ENCODE measurements at places on chromosomes 5 and 9.
A peak's percentile ranks its signal among the peaks of the same experiment; 100 is the strongest.

DNA sequence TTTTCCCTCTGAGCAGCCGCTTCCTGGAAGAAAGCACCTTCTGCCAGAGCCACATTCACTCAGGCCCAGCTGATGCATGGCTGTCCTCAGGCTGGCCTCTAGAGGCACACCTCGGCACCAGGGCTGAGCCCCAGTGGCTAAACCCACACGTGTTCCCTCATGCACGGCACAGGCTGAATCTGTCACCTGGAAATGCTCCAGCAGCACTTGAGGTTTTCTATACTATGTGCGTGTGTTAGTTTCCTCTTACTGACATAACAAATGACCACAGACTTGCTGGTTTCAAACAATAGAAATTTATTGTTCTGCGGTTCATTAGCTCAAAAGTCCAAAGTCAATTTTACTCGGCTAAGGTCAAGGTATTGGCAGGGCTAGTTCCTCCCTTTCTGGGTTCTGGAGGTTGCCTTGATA lies 141.4 kb downstream of the LRRC70 start:
- no peak for DNase-seq

DNA sequence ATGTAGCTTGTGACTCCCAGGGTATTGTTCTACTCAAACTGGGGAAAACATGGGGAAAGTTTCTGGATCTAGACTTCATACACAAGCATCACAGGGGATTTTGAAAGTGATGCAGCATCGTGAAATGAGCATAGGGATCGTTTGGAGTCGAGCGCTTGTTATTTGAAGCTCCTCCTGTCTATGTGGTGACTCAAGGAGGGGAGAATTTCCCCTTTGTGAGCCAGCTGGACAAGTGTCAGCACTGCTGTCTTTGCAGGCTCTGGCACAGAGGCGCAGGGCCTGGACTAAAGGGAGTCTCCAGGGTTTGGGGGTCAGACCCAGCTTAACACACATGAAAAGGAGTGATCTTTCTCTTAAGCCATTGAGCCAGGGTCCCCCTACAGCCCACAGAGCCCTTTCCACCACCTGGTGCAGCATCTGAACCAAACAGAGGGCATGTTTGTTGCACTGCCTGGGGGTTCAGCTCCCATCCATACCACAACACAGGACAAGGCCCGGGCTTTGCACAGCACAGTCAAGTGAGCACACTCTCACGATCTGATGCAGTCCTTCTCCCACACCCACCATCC lies 51.0 kb downstream of the IRF1 start:
- DNase-seq = peak; percentile 91

DNA sequence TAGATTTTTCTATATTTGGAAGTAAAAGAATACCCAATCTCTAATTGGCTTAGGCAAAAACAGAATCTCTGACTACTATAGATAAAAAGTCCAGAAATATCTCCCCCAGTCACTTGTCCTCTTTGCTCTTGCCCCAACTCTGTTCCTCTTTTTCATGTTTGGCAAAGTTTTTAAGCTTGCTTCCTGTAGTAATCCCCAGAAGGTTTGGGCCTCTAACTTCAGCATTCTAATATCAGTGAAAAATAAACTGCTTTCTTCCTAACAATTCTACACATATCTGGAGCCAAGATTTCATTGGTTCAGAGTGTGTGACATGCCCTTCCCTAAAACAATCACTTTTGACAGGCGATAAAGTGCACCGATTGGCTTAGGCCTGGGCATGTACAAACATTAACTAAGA lies 1680.3 kb downstream of the MAT2B start:
- DNase-seq = no peak

DNA sequence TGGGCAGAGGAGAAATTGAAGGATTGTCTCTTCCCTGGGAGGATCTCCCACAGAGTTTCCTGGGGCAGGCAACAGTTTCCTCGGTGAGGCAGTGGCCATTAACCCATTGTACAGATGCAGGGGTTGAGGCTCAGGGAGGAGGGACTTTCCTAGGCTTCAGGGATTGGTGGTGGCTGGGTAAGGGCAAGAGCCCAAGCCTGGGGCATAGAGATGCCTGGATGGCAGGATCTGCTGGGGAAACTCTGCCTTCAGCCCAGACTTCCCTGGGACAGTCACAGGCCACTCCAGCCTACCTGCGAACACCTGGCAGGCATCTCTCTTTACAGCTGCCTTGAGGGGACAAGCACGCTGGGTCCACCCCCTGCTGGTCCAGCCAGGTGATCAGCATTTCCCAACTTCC lies 3.6 kb upstream of the CSF2 start:
- DNase-seq = no peak

DNA sequence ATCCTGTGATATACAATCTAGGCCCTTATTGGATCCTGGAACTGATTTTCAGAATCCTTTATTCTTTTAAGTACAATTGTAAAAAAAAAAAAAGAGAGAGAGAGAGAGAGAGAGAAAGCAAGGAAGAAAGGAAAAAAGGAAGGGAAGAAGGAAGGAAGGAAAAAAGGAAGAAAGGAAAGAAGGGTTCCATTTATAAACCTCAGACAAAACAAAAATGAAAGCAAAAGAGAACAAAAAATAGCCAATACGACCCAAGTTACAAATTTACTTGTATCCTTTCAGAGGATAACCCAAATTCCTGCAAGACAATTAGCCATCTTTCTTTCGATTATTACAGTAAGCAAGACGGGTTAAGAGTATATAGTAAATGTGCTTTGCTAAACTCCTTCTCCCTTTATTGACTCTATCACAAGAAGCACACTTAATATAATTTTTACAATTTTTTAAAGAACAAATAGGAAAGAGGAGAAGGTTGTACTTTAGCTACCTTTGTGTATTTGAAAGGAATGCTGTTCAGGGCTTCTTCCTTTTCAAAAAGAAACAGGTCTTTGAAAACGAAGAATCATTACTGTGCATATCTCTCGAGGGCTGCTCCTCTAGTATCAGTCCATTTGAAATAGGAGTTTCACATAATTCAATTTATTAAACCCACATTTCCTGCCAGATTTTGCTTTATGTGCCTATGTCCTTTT lies 543.3 kb downstream of the RAB3C start:
- DNase-seq = no peak

DNA sequence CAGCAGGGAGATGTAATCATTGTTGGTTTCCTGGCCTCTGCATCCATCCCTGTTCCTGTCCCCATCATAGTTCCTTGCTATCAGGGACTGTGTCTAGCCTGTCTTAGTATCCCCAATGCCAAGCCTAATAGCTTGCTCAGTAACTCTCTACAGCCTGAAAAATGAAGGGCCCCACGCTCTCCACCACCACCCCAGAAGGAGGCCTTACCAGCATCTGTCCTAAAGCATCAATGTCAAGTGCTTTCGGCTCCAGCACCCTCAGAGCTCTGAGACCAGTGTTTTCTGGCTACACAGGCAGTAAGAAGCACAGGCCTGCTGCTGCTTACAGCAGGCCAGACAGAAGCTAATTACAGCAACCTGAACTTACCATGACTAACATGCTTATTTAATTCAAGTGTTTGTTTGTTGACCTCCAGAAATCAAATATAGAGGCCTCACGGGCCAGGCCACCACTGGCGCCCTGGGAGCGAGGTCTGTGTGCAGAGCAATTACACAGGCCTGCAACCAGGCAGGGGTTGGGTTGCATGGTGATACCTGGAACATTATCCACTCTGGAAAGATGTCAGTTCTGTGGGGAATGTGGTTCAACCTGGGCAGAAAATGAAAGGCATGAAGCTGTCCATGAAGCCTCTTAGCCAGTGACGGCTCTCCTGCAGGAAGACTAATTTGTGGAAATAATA lies 124.3 kb downstream of the SLC1A3 start:
- DNase-seq = no peak

DNA sequence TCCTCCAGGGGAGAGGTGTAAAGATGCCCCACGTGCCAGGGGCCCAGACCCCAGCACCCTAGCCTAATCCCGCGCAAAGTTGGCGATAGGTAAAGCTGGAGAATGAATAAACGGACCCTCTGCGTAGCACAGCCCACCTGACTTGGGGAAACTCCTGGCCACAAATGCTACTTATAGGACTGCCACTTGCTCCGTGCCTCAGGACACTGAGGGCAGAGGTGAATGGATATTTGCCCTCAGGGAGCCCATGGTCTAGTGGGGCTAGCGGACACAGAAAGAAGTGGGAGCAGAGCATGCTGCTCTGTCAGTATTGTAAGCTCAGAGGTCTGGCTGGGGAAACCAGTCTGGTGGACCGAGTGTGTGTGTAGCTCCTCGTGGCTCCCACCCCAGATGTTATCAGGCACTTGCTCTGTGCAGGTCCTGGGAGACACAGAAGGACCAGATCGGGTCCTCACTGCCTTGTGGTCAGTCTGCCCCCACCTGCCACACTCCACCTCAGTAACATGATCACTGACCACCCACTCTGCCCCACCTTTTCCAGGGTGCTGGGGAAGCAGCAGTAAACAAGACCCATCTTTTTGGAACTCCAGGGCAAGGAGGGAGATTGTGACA lies 841 bp downstream of the GRK6 start:
- no peak for DNase-seq

DNA sequence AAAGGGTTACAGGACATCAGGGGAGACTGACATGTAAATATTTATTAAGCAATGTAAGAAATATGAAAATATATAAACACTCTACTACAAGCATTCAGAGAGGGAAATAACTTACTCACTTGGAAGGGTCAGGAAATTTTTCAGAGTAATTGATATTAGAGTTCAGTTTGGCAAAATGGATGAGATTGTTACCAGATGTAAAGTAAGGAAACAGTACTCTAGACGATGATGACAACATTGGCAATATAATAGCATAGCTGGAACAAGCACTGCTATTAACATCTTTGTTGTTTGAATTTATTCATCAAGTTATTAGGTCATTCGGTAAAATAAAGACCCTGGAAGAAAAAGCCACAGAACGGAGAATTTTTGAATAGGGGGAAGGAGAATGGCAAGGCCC lies 49.1 kb downstream of the GNA14 start:
- no peak for DNase-seq

- no peak for DNase-seq
Measured at GRCh38 chr5:36630201-36631145, 24.1 kb downstream of the SLC1A3 start.

DNA sequence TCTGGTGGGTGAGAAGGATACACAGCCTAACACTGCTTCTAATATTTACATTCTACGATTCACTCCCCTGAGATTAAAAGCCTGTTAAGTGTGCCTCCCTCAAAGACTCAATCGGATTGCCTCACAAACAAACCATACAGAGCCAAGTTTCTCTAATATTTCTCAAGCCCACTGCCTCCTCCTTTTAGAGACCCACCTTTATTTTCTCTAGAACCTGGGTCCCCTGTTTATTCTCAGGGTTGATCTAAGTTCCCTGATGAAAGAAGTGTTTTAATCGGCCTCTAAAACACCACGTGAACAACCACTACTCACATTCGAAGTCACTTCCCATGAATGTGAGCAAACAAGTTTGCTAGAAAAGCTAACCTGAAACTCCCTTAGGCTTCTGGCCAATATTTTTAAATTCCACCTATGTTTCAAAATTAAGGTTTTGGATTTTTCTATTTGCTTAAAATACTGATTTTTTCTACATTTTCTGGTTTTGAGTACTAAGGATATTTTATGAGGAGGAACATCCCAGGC lies 76.5 kb downstream of the GLIS3 start:
- no peak for DNase-seq

- no peak for DNase-seq
Measured at GRCh38 chr9:136079916-136080246, 15.2 kb downstream of the NACC2 start.

GRCh38 chr9:127255692-127256091 lies 8.9 kb upstream of the GARNL3 start:
- no peak for DNase-seq

GRCh38 chr5:150143350-150144245 lies 12.0 kb downstream of the PDGFRB start:
- peak; percentile 84 for DNase-seq

- no peak for DNase-seq
Measured at GRCh38 chr5:98775246-98776065, 2.0 kb downstream of the RGMB start.

- no peak for DNase-seq
Measured at GRCh38 chr9:38415856-38416255, 8.4 kb downstream of the IGFBPL1 start.

DNA sequence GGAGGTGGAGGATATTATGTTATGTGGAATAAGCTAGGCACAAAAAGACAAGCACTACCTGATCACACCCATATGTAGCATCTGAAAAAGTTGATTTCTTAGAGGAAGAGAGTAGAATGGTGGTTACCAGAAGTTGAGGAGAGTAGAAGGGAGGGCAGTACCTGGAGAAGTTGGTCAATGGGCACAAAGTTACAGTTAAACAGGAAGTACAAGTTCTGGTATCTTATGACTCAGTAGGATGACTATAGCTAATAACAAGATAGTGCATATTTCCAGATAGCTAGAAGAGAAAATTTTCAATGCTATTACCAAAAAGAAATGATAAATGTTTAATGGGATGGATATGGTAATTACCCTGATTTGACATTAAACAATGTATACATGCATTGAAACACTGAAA lies 686.7 kb downstream of the ISL1 start:
- DNase-seq = no peak

GRCh38 chr5:171520300-171521174 lies 101.1 kb downstream of the FGF18 start:
- DNase-seq = no peak

DNA sequence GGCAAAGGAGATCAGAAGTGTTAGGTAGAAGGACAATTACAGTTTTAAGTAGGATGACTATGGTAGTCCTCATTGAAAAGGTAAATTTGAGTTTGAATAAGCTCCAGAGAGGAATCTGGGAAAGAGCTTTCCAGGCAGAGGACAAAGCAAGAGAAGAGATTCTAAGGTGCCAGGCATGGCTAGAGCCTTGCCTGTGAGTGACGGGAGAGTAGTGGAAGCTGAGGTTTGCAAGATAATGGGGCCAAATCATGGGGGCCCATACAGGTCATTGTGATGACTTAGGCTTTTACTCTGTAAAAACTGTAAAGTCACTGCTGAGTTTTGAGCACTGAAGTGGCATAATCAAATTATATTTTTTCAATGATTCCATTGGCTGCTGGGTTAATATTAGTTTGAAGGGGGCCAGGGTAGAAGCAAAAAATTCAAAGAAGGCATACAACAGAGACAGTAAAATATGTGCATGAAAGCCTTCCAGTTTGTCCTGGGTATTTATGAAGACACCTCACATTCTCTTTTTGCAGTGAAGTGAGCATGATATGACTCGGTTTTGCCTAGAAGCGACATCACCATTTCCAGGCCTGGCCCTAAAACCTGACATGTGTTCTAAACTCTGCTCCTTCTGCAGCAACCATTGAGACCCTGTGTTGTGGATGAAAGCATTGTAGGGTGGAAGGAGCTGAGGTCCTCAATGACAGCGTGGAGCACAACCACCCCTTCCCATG lies 279.8 kb upstream of the TNC start:
- DNase-seq = no peak

- DNase-seq = no peak
Measured at GRCh38 chr5:164597293-164597900, 1092.0 kb downstream of the MAT2B start.

DNA sequence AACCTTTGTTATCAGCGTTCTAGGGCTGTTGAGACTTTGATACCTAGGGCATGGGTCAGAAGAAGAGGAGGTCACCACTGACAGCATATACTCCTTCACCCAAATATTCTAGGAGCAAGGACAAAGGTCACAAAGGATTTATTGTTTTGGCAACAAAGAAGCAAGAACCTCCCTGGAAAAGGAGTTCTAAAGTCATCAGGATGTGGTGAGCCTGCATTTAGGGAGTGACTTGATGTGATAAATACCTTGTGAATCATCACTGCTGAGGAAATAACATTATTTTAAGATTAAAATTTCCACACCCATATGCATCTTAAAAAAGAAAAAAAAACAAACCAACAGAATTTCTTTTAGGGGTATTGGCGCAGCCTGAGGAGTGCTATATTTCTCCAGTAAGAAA lies 13.9 kb downstream of the IFNA1 start:
- peak; percentile 25 for DNase-seq
